ENCODE measurements at places on chromosomes 2 and 18. TPM values are rescaled to one million over a fixed set of nuclear protein-coding genes. Genes with fewer than 3 reads are reported as not detected.

DNA sequence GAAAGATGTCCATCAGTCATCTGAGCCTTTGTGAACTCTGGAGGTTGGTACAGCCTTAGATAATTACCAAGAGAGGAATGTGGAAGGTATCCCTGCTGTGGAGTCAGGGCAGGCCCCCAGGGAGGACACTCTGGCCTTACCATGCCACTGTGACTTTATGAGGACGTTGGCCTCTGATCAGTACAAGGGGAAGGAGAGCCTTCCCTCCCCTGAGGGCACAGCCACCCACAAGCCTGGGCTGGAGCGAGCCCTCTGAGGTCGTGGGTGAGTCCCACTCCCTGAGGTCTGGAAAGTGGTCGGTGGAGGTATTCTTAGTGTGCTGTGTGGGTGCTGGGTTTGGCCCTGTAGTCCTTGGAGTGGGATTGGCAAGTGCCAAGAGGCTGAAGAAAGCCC is 91.6 kb downstream of the STPG4 start:
- no peak for DNase-seq

PSMA8 gene
- total RNA-seq = not detected

DNA sequence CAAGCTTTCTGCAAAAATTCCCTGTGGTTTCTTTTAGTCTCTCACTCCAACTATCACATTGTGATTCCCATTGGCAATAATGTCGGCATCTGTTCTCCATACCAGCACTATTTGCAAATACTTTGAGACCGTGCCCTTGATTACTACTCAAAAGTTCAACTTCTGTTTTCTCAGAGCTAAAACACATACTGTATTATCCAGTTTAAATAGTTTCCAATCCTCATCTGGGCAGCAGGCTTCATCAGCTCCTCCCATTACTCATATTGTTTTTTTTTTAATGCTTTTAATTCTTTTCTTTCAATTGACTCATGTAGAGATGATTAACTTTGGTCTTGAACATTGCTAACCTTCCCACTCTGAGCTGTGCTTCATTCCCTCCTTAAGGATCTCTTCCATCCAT is 135.8 kb downstream of the METTL8 start:
- peak; percentile 49 for DNase-seq

KCNF1 gene
- 0.36 TPM for total RNA-seq

DNA sequence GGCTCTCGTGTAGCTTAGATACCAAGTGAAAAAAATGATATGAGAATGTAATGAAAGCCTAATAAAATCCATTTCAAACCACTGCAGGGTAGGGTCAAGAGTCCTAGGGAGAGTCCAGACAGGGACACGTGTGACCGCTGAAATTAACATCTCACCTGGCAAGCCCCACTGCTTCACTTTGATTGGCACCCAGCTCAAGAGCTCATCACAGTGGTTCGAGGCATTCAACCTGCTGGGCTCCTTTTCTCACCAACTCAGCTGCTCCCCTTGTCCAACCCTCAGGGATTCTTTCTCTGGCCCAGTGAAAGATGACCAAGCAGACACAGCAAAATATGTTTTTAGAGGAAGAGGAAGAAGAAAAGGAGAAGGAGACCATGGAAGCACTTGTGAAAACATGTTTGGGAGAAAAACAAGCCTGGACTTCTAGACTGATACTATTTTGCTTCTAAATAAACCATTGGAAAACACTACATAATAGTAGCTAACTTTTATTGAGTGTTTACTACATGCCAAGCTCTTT is 49.2 kb upstream of the CREB1 start:
- no peak for DNase-seq

SS18 gene
- 234 TPM for total RNA-seq

DNA sequence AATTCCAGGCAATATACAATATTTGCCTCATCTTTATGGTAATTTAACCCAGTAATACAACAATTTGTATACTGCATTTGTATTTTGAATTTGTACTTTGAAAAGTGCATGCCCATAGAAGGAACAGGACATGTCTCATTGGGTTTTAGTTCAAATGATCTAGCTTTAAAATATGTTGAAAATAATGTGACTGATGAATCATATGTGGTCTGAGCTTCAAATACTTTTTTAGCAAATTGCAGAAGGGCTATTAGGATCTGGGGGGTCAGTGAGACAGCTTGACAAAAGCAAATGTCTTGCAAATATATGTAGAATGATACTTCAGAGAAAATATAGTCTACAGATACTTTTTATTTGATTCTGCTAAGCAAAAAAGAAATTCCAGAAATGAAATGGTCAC is 248.9 kb downstream of the DCC start:
- DNase-seq = no peak

TFCP2L1 gene
- 12.3 TPM for total RNA-seq

C2orf81 gene
- 2.7 TPM for total RNA-seq

GRCh38 chr2:156630579-156631337 is 194.6 kb downstream of the GPD2 start:
- DNase-seq = no peak

IL1F10 gene
- not detected for total RNA-seq

TM4SF20 gene
- not detected for total RNA-seq

LCT gene
- total RNA-seq = not detected

GRCh38 chr2:192007581-192008228 is 160.8 kb upstream of the CAVIN2 start:
- no peak for DNase-seq

DNA sequence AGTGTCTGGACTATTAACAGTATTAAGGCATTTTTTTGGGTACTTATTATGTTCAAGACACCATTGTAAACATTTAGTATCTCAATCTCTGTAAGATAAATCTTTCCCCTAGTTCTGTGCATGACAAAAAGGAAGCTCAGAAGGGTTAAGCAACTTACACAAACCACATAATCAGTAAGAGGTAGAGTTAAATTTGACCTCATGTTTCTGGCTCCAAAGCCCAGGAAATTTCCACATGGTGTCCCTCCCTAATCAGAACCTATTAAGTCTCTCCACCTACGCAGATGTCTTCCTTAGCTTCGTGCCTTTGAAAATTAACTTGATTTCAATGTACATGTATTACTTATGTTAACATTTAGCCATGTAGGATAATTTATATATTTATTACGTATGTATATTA is 2.0 kb downstream of the MFSD6 start:
- DNase-seq = no peak

DNA sequence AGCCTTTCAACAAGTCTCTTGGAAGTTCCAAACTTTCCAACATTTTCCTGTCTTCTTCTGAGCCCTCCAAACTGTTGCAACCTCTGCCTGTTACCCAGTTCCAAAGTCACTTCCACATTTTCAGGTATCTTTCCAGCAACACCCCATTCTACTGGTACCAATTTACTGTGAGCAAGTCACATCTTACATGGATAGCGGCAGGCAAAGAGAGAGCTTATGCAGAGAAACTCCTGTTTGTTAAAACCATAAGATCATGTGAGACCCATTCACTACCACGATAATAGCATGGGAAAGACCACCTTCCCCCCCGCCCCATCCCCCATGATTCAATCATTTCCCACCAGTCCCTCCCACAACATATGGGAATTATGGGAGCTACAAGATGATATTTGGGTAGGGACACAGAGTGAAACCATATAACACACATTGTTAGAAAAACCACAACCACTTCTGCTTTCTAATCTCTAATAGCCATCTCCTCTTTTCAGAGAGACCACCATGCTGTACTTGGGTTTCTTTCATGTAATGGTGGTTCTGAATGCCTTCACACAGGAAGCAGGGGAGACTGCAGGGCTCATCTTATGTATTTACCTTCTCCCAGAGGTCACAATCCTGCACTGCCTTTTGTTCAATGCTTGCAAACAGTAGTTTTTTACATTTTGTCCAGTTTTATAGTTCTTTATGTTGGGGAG is 46.0 kb upstream of the CALCRL start:
- DNase-seq = no peak

TOGARAM2 gene
- not detected for total RNA-seq

DNA sequence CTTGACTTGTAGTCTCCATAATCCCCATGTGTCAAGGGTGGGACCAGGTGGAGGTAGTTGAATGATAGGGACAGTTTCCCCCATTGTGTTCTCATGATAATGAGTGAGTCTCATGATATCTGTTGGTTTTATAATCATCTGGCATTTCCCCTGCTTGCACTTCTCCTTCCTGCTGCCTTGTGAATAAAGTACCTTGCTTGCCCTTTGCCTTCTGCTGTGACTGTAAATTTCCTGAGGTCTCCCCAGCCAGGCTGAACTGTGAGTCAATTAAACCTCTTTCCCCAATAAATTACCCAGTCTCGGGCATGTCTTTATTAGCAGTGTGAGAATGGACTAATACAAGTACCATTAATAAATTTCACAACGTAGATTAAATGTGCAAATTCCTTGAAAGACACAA is 102.3 kb upstream of the EPB41L5 start:
- DNase-seq = no peak

DNA sequence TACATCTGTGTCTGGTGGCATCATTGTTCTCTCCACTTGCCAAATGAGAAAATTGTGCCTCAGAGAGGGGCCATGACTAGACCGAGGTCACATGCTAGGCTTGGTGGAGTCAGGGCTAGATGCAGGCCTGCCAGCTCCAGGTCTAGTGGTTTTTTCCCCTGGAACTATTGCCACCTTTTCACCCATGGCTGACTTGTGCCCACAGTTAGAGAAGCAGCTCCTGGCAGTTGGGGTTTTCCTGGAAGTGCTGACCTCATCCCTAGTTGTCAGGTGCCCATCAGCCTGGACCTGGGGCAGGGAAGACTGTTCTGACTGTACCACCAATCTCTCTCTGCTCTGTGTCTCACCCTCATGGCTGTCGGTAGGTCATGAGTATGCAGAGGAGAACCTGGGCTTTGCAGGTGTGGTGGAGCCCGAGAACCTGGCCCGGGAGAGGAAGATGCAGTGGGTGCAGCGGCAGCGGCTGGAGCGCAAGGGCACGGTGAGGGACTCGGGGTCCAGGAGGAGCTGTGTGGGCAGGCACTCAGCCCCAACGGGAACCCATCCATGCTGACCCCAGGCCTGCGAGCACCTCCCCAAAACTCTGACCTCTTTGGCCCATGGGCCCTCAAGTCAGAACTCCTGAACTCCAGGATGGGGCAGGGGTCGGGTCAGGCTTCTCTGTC is 12.4 kb upstream of the CATIP start:
- peak; percentile 86 for DNase-seq

MREG gene
- 22.1 TPM for total RNA-seq

COBLL1 gene
- total RNA-seq = 28.8 TPM

DNA sequence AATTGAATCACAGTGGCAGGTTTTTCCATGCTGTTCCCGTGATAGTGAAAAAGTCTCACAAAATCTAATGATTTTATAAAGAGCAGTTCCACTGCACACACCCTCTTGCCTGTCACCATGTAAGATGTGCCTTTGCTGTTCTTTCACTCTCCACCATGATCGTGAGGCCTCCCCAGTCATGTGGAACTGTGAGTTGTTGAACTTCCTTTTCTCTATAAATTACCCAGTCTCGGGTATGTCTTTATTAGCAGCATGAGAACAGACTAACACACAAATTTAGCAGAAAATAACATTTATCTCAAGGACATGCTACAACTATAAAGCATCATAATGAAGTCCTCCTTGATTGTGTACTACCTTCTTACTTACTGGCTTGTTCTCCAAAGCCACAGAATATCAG is 1526.0 kb downstream of the LRP1B start:
- no peak for DNase-seq

COX5B gene
- 419 TPM for total RNA-seq

GRCh38 chr2:193693758-193694157 is 1499.0 kb upstream of the TMEFF2 start:
- no peak for DNase-seq

DNA sequence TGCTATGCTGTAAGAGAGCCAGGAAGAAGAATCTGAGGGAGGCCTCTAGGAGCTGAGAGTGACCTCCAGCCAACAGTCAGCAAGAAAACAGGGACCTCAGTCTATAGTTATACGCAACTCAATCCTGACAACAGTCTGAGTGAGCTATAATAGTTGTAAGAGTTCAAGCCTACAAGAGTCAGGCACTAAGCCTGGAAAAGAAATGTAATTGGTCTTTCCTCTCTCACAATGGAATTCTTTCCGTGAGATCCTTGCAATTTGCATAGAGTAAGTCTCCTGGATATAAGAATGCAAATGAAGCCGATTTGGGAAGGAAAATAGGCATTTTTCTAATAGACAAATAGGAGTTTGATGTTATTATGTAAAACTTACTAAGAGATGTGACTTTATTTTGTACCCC is 1332.6 kb upstream of the CELF4 start:
- no peak for DNase-seq

C2orf15 gene
- 2.4 TPM for total RNA-seq

- no peak for DNase-seq
Observed at GRCh38 chr2:1758171-1758570, 13.9 kb upstream of the PXDN start.

GRCh38 chr2:200383380-200384110 is 77.1 kb downstream of the SPATS2L start:
- DNase-seq = no peak

GRCh38 chr18:38956068-38956467 is 1390.5 kb upstream of the CELF4 start:
- no peak for DNase-seq

DNA sequence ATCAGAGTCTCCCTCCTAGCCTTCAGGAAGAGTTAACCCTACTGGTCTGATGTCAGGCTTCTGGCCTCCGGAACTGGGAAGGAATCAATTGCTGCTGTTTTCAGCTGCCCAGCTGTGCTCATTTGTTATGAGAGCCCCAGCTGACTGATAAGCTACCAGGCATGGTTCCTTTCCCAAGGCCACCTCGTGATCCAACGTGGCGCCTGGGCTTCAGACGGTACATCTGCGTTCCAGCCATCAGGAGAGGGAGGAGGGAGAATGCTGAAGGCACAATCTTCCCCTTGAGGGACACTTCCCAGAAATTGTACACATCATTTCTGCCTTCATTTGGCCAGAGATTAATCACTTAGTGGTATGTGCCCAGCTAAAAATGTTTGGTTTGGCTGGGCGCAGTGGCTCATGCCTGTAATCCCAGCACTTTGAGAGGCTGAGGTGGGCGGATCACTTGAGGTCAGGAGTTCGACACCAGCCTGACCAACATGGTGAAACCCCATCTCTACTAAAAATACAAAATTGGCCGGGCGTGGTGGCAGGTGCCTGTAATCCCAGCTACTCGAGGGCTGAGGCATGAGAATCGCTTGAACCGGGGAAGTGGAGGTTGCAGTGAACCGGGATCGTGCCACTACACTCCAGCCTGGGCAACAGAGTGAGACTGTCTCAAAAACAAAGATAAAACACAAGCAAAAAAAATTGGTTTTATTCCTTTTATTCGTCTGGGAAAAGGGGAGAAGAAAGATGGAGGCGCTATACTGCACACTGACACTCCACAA is 10.5 kb upstream of the ARMC9 start:
- no peak for DNase-seq

DNA sequence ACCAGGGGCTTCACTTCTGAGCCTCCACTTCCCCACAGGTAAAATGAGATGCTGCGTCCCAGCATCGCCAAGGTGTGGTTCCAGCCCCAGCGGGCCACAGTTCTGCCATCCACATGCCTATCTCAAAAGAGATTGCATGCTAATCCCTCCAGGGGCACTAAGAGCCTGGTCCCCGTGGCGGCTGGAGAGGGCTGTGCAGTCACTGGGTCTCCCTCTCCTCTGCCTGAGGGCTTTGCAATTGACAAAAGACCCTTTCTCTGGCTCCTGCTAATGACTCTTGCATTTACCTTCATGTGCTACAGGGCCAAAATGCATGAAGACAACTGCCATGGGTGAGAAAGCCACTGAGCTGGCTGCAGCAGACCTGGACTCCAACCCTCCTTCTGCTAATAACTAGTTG is 18.5 kb downstream of the ZBTB7C start:
- DNase-seq = no peak

GRCh38 chr2:158755310-158756087 is 39.6 kb upstream of the DAPL1 start:
- no peak for DNase-seq

ELOA2 gene
- total RNA-seq = not detected

GRCh38 chr2:170997893-170998597 is 69.0 kb downstream of the GORASP2 start:
- no peak for DNase-seq

Data from epithelial cell of proximal tubule (primary cell).